ENCODE measurements at places on chromosomes 11 and 22. TPM values are rescaled to one million over a fixed set of nuclear protein-coding genes. Genes with fewer than 3 reads are reported as not detected.

Gene ANO1
- total RNA-seq: not detected

Gene RBM4
- 205 TPM for total RNA-seq

Gene NPTXR
- 2.6 TPM for total RNA-seq

Gene ZNF202
- total RNA-seq: 11.5 TPM

Gene C11orf87
- 0.08 TPM for total RNA-seq

Gene CCT8L2
- total RNA-seq: 0.16 TPM

Gene CDK2AP2
- 33.8 TPM for total RNA-seq

Gene OR8G1
- total RNA-seq: not detected

Gene ANO9
- 165 TPM for total RNA-seq

Measured in T-helper 17 cell (primary cell).